Osteocyte (in vitro differentiated cells): ENCODE measurements at places on chromosomes 7 and 10. TPM values are rescaled to one million over a fixed set of nuclear protein-coding genes. Genes with fewer than 3 reads are reported as not detected.

GRCh38 chr10:49191349-49191748 lies 3.2 kb upstream of the TMEM273 start:
- no peak for DNase-seq
- no peak overlapping the region for H3K27ac ChIP-seq
- H3K27me3 ChIP-seq, result peaks cover 21% of the 10 kb centered on the region
- H3K4me3 ChIP-seq, result no peak overlapping the region
- H3K36me3 ChIP-seq, result no peaks in the 10 kb centered on the region

DNA sequence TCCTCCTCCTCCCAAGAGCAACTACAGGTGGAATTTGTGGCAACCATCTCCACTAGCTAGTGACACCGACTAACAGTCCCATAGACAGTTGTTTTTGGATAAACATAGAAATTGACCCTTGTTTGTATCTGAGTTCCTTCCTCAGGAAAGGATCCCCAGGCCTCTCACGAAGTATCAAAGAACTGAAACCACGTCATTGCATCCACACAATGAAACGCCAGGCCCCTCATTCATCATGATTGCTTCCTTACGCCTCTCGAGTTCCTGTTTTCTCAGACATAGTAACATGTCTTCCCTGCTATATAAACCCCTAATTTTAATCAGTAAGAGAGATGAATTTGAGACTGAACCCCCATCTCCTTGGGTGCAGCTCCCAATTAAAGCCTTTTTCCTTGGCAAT lies 18.1 kb downstream of the SLC35G1 start:
- peaks cover 3% of the 10 kb centered on the region for H3K4me1 ChIP-seq
- peaks cover 7% of the 10 kb centered on the region for H3K36me3 ChIP-seq
- no peaks in the 10 kb centered on the region for H3K27me3 ChIP-seq
- DNase-seq, result no peak
- H3K4me3 ChIP-seq, result no peak overlapping the region

GRCh38 chr7:121572615-121573014 lies 176.5 kb upstream of the FAM3C start:
- peaks cover 12% of the 10 kb centered on the region for H3K4me1 ChIP-seq
- no peak overlapping the region for H3K27ac ChIP-seq
- H3K4me3 ChIP-seq, result no peak overlapping the region
- no peaks in the 10 kb centered on the region for H3K27me3 ChIP-seq
- no peaks in the 10 kb centered on the region for H3K36me3 ChIP-seq

GRCh38 chr10:22643775-22644174 lies 70.6 kb downstream of the PIP4K2A start:
- H3K36me3 ChIP-seq, result peaks cover 4% of the 10 kb centered on the region
- DNase-seq, result no peak
- H3K27ac ChIP-seq, result no peak overlapping the region
- H3K4me1 ChIP-seq, result peaks cover 34% of the 10 kb centered on the region

- peaks cover 12% of the 10 kb centered on the region for H3K4me1 ChIP-seq
- DNase-seq, result no peak
- H3K36me3 ChIP-seq, result no peaks in the 10 kb centered on the region
- H3K27me3 ChIP-seq, result no peaks in the 10 kb centered on the region
Measured at GRCh38 chr10:124145109-124145870, 51.9 kb upstream of the CHST15 start.

GRCh38 chr7:14219125-14219524 lies 229.7 kb upstream of the ETV1 start:
- peaks cover 9% of the 10 kb centered on the region for H3K4me1 ChIP-seq
- DNase-seq, result no peak

DNA sequence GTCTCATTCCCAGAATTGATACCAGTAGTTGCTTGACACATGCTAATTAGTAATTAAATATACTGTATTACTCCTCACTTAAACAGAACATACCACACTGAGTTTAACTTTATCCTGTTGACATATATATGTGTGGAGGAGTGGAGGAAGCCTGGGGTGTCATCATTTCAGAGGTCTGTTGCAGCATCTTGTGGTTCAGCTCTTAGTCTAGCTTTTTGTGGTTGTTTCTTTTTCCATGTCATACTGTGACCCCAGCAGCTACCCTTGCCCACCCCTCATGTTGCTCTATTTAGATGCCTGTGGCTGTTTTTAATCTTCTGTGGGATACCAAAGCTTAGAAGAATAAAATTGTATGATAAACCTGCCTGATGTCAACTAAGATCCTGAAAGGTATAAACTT lies 875.4 kb downstream of the LRMDA start:
- H3K27ac ChIP-seq, result no peak overlapping the region
- no peak overlapping the region for H3K4me3 ChIP-seq
- H3K36me3 ChIP-seq, result peaks cover 4% of the 10 kb centered on the region
- no peaks in the 10 kb centered on the region for H3K27me3 ChIP-seq

GRCh38 chr7:142301923-142302550 lies 44.2 kb upstream of the PRSS58 start:
- H3K27me3 ChIP-seq, result peaks cover 13% of the 10 kb centered on the region
- no peaks in the 10 kb centered on the region for H3K4me1 ChIP-seq
- H3K27ac ChIP-seq, result no peak overlapping the region
- no peak overlapping the region for H3K4me3 ChIP-seq
- DNase-seq, result no peak
- H3K36me3 ChIP-seq, result no peaks in the 10 kb centered on the region

DNA sequence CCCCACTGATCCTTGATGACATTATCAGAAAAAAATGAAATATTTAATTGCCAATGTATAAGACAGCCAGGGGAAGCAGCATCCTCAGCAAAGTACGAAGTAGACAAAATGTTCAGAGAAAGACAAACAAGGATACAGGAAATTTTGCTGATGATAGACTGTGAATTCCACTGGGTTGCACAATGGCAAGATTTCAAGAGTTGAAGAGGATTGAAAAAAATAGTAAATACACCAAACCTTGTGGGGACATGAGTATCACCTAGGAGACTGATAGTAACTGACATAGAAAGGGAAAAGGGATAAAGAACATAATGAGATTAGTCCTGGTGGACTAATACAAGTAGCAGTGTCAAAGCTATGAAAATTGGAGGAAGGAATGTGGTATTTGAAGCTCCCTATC lies 16.5 kb downstream of the CNOT4 start:
- DNase-seq, result no peak
- no peak overlapping the region for H3K27ac ChIP-seq
- H3K4me3 ChIP-seq, result no peak overlapping the region
- no peaks in the 10 kb centered on the region for H3K27me3 ChIP-seq
- no peaks in the 10 kb centered on the region for H3K36me3 ChIP-seq

- no peaks in the 10 kb centered on the region for H3K27me3 ChIP-seq
- no peak overlapping the region for H3K4me3 ChIP-seq
- peaks cover 5% of the 10 kb centered on the region for H3K36me3 ChIP-seq
- no peak for DNase-seq
- H3K4me1 ChIP-seq, result peaks cover 35% of the 10 kb centered on the region
- peak overlapping the region; percentile 31 for H3K27ac ChIP-seq
Measured at GRCh38 chr10:99921948-99922347, 87.8 kb downstream of the DNMBP start.

DNA sequence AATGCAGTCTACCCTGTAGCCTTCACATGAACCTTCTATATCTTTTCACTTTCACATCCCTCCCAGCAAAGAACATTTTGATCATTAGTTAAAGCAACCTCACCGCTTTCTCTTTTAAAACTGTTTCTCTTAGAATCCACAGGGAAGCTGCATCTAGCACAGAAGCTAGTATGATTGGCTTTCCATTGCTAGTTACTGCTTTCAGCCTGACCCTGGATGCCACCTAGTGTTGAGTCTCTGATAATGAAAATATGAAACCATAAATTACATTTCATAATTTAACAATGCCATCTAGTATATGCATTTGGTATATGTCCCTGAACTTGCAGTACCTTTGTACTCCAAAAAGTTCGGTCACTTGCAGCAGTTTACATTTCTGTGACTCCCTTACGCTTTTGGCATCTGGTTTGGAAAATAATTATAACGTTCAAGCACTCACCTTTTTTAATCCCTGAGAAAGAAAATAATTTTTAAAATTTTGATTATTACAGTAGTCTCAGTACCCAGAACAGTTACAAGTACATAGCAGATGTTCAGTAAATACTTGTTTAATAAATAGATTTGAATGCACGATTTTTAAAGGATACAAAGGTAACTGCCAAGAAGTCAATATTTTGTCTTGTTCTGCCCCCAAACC lies 22.7 kb downstream of the CISD1 start:
- no peaks in the 10 kb centered on the region for H3K36me3 ChIP-seq
- no peaks in the 10 kb centered on the region for H3K27me3 ChIP-seq
- H3K4me1 ChIP-seq, result peaks cover 4% of the 10 kb centered on the region
- DNase-seq, result no peak

GRCh38 chr7:55369427-55370400 lies 4.6 kb downstream of the LANCL2 start:
- no peak overlapping the region for H3K4me3 ChIP-seq
- no peaks in the 10 kb centered on the region for H3K27me3 ChIP-seq
- H3K36me3 ChIP-seq, result no peaks in the 10 kb centered on the region
- H3K4me1 ChIP-seq, result peaks cover 5% of the 10 kb centered on the region

DNA sequence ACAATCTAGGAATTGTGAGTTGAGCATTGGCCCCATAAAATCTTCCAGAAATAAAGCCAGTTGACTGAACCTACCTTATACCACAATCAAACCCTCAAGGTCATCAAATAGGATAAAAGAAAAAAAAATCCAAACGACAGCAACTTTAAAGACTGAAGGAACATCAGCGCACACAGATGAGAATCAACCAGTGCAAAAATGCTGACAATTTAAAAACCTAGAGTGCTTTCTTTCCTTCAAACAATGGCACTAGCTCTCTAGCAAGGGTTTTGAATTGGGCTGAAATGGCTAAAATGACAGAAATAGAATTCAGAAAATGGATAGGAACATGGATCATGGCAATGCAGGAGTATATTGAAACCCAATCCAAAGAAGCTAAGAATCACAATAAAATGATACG lies 16.1 kb upstream of the POT1 start:
- no peaks in the 10 kb centered on the region for H3K4me1 ChIP-seq
- H3K36me3 ChIP-seq, result no peaks in the 10 kb centered on the region
- H3K27me3 ChIP-seq, result peaks cover 13% of the 10 kb centered on the region
- no peak overlapping the region for H3K4me3 ChIP-seq

DNA sequence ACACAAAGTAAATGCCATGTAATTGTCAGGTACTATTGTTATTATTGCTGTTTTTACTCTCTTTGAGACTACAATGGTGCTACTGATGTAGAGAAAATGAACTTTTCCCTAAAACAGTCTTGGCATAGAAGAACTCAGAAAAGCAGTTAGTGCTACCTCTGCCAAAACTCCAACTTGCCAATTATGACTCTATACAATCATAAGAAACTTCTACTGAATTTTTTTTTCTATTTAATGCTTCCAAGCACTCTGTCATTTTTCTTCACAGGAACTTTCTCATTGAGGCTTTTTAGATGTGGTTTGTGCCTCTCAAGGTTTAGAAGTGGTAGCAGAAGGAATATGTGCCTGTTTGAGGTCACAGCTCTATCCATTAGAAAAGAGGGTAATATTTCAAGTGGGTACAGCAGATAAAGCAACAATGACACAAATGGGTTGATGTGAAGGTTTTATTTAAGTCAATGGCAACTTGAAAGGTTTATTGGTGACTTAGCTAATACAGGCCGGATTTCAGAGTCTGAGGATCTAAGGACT lies 64.0 kb upstream of the FERD3L start:
- H3K36me3 ChIP-seq, result no peaks in the 10 kb centered on the region
- H3K27me3 ChIP-seq, result no peaks in the 10 kb centered on the region
- H3K27ac ChIP-seq, result no peak overlapping the region
- DNase-seq, result no peak

- DNase-seq, result no peak
- peaks cover 37% of the 10 kb centered on the region for H3K27me3 ChIP-seq
- H3K36me3 ChIP-seq, result no peaks in the 10 kb centered on the region
- no peak overlapping the region for H3K27ac ChIP-seq
Measured at GRCh38 chr7:151306860-151307259, 34.8 kb upstream of the NUB1 start.

DNA sequence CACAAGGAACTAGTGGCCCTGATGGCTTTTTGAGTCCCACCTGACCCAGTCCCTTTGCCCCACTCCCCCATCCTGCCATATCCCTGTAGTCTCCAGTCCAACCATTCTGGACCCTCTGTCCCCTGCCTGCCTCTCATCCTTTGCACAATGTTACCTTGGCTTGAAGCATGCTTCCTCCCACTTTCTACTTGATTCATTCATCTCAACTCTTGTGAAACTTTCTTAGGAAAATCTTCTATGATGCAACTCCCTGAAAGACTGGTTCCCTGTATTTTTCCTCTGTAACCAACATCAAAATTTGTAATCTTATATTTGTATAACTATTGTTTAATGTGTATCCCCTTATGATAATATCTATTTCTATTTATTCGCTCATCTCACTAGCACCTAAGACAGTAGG lies 151.5 kb downstream of the LRRTM3 start:
- no peak for DNase-seq
- H3K27ac ChIP-seq, result no peak overlapping the region
- H3K4me1 ChIP-seq, result no peaks in the 10 kb centered on the region

DNA sequence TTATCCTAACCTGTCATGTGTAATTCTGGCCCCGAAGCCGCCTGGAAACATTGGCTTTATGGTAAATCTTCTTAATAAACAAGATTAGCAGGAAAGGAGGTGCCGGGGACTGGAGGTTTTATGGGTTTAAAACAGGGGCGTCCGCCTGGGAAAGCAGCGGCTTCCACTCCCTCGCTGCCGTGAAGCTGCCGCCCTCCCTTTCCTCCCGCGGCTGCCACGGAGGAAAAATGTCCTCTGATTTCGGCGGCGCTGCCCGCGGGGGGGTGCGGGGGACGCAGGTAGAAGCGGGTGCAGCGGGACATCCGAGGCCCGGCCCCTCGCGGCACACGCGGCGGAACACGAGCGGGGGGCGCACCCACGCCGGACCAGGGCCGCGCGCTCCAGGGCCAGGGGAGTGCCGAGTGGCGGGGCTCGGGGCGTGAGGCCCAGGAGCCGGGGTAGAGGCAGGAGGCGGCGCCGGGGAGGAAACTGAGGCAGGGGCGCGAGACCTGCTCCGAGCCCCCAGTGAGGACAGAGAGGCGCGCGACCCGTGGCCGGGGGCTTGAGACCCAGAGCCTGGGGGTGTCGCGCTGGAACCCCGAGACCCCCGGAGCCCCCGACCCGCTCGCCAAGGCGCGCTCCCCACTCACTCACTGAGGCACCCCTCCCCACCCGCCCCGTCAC lies 993 bp downstream of the PTPRN2 start:
- H3K4me1 ChIP-seq, result peaks cover 5% of the 10 kb centered on the region
- H3K27ac ChIP-seq, result no peak overlapping the region
- no peak overlapping the region for H3K4me3 ChIP-seq
- no peak for DNase-seq
- peaks cover 9% of the 10 kb centered on the region for H3K27me3 ChIP-seq

GRCh38 chr10:101380353-101381017 lies 26.5 kb downstream of the BTRC start:
- no peak for DNase-seq
- no peak overlapping the region for H3K27ac ChIP-seq
- peaks cover 7% of the 10 kb centered on the region for H3K36me3 ChIP-seq
- H3K27me3 ChIP-seq, result no peaks in the 10 kb centered on the region

GRCh38 chr10:49282879-49283341 lies 16.1 kb upstream of the C10orf71 start:
- H3K4me1 ChIP-seq, result no peaks in the 10 kb centered on the region
- H3K27ac ChIP-seq, result no peak overlapping the region
- H3K27me3 ChIP-seq, result peaks cover 6% of the 10 kb centered on the region
- no peak overlapping the region for H3K4me3 ChIP-seq

- no peaks in the 10 kb centered on the region for H3K36me3 ChIP-seq
- no peak overlapping the region for H3K4me3 ChIP-seq
- no peak for DNase-seq
Measured at GRCh38 chr7:157979636-157980340, 607.8 kb downstream of the PTPRN2 start.

IGFBP3 gene
- total RNA-seq, result 294 and 321 TPM in 2 replicates

AKR1C2 gene
- total RNA-seq, result not detected in 2 replicates

CPVL gene
- 2.0 and 2.4 TPM in 2 replicates for total RNA-seq

IKZF1 gene
- not detected in 2 replicates for total RNA-seq

GOLGA7B gene
- 0.05 TPM in 1 of 2 replicates, not detected in the other for total RNA-seq

TMEM176A gene
- not detected in 2 replicates for total RNA-seq

GIMAP1 gene
- total RNA-seq, result not detected in 2 replicates

COL17A1 gene
- total RNA-seq, result not detected in 2 replicates

AKR1C8 gene
- not detected in 2 replicates for total RNA-seq

TPK1 gene
- total RNA-seq, result 4.2 and 5.6 TPM in 2 replicates

CDH23 gene
- not detected in 2 replicates for total RNA-seq

GALNT17 gene
- total RNA-seq, result 1.4 and 1.5 TPM in 2 replicates
